HFFc6 (cell line): ENCODE measurements at places on chromosomes 16 and 17. TPM values are rescaled to one million over a fixed set of nuclear protein-coding genes. Genes with fewer than 3 reads are reported as not detected.

Gene HOXB9
- total RNA-seq: not detected in 3 replicates

Gene ITGAL
- total RNA-seq: not detected in 3 replicates

Gene GPRC5C
- not detected in 3 replicates for total RNA-seq

Gene DHRS7C
- not detected in 2 replicates for total RNA-seq

Gene ZNF771
- total RNA-seq: 15.8 to 20.6 TPM (median 19.0 TPM) in 3 replicates

Gene KRT15
- total RNA-seq: 6.6 to 7.7 TPM (median 7.0 TPM) in 3 replicates

- DNase-seq: no peak
These were observed 97.1 kb upstream of the HS3ST3A1 start for GRCh38 chr17:13698832-13699231.

DNA sequence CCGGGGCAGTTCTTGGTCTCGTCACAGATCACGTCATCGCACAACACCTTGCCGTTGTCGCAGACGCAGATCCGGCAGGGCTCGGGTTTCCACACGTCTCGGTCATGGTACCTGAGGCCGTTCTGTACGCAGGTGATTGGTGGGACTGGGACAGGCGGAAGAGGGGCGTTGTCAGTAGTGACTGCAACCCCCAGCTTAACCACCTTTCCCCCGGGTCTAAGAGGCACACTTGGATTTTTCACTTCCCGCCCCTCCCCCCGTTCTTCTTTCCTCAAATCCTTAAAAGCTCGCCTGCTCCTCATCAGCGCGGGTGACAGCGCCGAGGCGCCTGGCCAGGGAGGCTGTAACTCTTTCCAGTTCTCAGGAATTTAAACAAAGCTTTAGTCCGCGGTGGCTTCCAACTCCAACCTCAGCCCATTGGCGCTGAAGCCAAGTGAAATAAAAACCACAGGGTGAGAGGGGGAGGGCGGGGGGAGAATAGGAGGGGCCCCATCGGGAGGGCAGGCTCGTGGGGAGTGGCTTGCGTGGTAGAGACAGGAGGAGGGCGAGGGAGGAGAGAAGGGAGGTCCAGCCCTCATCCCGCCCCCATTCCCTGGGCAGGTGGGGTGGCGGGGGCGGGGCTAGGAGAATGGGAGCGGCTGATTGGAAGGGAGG lies 1.5 kb downstream of the COL1A1 start:
- peak; percentile 93 for DNase-seq

DNA sequence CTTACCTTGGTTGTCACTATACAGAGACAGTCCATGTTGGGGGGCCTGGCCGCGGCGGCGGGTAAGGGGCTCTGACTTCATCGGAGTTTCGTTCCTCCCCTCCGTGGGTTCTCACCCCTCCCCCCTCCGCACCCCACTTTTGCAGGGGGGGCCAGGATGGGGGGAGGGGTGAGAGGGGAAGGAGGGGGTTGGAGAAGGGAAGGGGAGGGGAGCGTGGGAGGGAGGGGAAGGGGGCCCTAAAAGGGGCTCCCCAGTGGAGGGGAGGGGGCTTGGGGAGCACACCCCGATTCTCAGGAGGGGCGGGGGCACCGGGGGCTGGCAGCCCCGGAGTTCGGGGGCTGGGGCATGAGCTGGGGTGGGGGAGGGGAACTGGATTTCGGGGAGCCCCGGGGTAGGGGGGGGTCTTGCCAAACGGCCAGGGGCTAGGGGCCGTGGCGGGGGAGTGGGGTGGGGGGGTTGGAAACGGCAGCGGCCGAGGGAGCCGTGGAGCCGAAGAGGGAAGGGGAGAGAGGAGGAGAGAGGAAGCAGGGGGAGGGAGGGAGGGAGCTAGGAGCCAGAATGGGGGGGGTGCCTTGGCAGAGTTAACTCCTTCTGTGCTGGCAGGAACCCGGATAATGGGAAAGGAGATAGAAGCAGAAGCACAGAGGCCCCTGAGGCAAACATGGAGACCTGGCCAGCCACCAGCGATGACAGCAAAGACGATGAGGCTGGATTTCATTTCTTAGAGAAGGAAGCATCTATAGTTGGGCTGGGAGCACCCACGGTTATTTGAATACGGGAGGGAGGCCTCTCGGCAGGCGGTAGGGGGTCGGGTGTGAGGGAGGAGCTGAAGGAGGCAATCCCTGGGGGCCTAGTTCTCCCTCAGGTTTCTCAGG lies 2.3 kb downstream of the DLG4 start:
- no peak for DNase-seq

- peak; percentile 65 for DNase-seq
These were observed 133.7 kb upstream of the HS3ST3A1 start for GRCh38 chr17:13735444-13735843.

GRCh38 chr17:72294487-72294893 lies 173.7 kb downstream of the SOX9 start:
- DNase-seq: no peak

- DNase-seq: no peak
These were observed 4.0 kb downstream of the ACBD4 start for GRCh38 chr17:45139533-45139920.

GRCh38 chr16:84585886-84586285 lies 32.0 kb downstream of the COTL1 start:
- no peak for DNase-seq

DNA sequence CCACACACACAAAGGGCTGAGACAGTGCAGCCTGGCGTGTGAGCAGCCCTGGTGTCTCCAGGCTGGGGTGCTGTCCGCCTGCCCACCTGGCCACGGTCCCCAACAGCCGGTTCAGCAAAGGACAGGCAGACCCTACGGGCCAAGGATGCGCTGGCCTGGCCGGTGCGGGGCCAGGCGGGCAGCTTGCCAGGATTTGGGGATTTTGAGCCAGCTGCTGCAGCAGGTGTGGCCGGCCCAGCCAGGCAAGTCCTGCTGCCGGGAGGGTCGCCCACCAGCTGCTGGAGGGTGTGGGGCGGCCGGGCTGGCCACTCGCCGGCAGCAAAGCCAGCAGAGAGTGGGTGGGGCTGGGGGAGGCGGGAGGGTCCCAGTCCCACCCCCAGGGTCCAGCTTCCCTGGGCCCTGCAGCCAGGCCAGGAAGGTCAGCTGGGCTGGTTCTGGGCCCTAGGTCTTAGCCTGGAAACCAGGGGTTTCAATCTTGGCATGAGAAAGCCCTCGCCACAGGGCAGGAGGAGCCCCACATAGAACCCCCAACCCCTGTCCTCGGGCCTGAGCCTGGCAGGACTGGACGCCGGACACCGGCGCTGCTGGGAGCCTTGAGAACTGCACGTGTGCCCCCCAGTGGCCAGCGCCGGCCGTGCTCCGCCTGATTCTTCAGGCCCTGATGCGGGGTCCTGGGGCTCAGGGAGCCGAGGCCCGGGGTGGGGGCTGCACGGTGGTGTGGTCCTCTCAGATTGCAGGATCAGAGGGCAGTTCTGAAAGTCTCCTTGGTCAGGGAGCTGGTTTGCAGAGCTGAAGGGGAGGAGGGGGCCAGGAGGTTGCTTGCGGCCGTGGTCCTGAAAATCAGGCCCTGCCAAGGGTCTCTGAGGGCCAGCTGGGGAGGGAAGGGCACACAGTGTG lies 17.6 kb upstream of the SSTR5 start:
- DNase-seq: no peak

- DNase-seq: no peak
These were observed 18.0 kb upstream of the ABAT start for GRCh38 chr16:8656376-8656775.

DNA sequence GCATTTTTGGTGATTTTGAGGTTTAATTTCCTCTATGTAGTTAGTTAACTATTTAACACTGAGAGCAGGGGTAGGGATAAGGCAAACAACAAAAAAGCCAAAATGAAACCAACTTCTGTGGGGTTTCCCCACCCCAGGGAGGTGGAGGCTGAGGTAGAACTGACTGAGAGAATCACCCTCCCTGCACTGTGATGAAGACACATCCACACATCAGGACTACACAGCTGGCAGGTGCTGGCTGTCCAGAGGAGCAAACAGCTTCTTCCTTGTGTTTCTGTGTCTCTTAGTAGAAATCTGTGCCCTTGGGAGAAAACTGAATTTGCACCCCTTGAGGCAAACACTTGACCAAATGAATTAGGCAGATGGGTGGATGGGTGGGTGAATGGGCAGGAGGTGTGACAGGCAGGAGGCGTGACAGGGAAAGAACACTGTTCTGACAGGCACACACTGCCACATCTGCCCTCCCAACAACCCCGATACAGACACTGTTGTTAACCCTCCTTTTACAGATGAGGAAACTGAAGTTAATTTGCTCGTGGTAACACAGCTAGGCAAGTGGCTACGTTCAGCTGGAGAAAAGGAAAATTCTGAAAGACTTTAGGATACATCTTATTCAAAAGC lies 62.9 kb upstream of the AMZ2 start:
- DNase-seq: no peak

GRCh38 chr16:88069397-88070168 lies 118.3 kb downstream of the BANP start:
- DNase-seq: no peak

GRCh38 chr16:50294955-50295354 lies 28.6 kb downstream of the ADCY7 start:
- DNase-seq: no peak

GRCh38 chr17:34673516-34673915 lies 94.1 kb downstream of the TMEM132E start:
- DNase-seq: no peak

DNA sequence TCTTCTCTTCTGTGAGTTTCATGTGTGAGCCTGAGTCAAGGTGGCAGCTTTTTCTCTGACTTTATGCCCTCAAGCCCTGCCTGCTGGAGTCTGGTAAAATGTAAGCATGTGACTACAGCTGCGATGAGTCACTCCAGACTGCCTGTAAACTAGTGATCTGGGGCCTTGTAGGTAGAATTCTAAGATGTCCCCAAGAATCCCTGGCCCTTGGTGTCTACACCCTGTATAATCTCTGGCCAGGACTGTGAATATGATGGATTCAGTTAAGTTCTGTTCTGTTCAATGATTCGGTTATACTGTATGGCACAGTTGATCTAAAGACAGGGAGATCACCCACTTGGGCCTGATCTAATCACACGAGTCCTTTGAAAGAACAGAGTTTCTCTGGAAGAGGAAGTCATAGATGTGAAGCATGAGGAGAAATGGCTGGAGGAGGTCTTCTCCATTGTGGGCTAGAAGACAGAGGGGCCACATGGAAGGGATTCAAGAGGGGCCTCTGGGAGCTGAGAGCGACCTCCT lies 29.8 kb downstream of the PRSS54 start:
- DNase-seq: peak; percentile 87

DNA sequence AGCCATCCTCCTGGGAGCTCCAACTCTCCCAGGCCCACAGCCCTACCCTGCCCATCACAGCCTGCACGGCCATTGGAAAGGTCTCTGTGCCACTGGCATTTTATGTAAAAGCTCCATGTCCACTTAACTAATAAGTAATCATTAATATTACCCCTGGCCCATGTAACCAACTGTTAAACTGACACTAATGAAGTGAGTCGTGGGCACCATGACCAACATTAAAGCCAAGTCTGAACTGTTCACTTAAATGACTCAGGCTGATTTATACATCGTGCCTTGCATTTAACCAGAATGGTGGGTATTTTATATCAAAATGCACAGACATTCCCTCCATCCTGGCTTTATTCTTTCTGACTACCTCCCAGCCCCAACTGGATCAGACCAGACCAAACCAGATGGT lies 229.3 kb downstream of the SOX9 start:
- no peak for DNase-seq

GRCh38 chr16:27114006-27114405 lies 47.3 kb downstream of the C16orf82 start:
- DNase-seq: no peak

DNA sequence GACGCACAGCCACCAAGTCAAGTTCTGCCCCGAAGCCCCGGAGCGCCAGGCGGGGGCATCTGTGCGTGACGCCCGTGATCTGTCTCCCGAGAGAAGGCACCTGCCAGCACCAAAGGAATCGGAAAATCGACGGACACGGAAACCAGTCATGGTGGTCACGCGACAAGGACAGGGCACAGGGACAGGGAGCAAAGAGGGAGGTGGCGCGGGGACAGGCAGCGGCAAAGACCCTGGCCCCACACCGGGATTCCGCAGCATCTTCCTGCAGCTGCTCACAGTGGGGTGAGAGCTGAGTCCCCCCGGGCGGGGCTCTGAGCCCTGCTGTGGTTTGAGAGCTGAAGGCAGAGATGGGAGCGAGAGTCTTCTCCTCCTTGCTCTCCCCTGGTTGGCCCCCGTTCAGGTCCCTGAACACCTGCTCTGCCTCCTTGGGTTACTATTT lies 56.4 kb downstream of the ABR start:
- no peak for DNase-seq

DNA sequence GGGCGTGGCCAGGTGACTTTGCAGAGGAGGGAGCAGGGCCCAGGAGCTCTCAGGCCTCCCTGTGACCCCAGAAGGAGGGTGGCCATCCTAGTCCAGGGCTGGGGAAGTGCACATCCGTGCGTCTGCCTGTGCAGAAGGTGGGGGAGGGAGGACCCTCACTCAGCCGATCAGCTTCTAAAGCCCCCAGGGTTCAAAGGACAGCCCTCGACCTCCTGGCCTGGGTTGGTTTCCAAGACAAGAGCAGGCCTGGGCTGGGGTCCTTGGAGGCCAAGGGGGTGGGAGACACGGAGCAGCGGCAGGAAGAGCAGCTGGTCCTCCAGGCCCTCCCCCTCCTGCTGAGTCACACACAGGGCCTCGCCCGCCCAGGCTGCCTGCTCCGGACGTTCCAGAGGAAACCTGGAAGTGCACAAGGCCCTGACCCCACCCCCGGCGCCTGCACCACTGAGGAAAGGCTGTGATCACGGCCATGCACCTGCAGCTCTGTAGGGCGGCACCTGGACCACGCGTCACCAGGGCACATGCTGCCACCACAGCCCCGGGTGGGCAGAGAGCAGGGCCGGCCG lies 67.1 kb upstream of the ZNF469 start:
- DNase-seq: peak; percentile 37

DNA sequence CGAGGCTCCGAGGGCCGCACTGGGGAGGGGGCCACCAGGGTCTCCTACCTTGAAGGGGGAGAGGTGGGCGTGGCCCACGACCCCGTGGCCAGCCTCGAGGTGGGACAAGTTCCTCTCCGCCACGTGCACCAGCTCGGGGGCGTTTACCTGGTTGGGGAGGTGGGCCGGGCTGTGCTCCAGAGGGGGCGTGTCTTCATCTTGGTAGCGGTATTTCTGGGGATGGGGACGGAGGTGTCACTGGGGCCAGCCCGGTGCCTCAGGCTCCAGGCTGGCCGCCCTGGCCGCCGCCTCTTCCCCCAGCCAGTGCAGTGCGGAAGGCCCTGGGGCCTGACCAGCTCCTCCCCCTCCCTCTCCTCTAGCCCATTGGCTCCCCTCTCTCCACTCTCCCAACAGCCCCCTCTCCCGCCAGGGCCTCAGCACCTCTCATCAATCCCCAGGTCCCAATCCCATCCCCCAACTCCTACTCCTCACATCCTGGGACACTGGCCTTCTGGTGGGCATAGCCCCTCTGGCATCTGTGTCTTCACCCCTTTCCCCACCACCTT lies 11.5 kb downstream of the DLG4 start:
- no peak for DNase-seq
